ENCODE measurements at places on chromosomes 12 and 14.

DNA sequence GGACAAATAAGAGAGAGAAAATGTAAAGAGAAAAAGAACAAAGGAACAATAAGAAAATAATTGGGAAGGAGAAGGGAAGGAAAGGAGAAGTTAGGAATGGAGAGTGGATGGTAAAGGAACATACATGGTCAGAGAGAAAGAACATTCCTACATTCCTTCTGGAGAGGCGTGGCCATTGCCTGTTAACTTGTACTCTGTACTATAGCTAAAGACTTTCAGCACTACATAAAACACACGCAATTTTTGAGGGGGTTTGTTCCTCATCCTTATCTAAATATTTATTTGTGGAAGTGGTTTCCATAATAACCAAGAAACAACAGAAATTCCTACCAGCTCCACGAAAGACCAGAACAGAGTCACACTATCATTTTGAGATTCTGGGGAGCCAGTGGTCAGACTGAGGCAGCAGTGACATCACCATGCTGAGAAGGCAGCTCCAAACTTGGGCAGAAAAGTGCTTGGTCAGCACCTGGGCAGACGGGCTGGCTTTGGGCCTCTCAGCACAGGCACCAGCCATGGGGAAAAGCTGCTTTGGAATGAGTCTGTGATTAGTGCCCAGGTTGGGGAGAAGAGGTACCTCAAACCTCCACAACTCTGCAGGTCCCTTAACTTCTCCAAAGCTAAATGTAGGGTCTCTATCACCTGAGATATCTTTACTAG is 125.9 kb upstream of the NTF3 start:
- no peak for DNase-seq

DNA sequence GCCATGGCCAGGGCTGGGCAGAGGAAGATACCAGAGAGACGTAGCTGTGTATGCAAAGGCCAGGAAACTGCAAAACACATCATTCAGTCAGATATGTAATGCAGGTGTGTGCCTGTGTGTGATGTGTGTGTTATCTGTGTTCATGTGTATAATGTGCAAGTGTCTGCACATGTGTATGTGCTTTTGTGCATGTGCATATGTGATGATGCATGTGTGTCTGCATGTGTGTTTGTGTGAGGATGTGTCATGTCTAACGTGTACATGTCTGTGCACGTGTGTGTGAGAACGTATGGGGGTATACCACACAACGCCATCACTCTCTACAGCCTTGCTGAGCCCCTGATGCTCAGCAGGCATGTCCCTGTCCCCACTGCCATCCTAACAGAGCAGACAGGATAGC is 9.7 kb downstream of the DIO3 start:
- DNase-seq = no peak

- DNase-seq = no peak
These were observed 131.0 kb upstream of the EEA1 start for GRCh38 chr12:93059925-93060665.

DNA sequence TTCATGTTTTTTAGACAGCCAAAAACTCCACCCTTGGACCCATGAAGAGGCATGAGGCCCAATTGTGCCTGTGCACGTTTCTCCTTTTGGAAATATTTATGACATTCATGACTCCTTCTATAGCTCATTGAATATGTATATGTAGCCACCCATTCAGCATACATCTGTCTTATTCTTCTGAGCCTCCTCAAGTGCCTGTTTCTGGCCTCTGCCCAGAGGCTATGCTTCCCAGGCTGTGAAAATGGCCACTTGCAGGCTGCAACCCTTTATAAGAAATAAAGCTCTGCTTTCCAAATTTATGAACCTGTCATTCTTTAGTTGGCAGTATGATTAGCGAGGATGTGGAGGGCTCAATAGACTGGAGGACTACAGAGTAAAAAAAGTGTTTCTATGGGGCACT is 35.3 kb downstream of the TSPAN19 start:
- no peak for DNase-seq

DNA sequence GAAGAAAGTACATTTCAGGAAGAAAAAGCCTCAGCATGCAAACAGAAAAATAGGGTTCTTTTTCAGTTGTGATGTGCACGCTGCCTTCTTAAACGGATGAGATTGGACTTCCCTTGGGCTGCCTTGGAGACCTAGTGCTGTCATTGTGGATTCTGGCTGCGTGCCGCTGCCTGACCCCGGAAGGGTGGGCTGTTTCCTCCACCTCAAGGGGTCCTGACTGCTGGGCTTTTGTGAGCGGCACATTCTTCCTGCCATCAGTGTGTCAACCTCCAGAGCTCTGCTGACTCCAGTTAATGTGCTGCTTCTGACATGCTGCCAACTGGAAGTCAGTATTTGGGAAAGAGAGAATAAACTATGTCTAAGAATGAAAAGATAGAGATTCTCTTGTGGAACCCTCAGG is 25.1 kb downstream of the CCNK start:
- DNase-seq = no peak

DNA sequence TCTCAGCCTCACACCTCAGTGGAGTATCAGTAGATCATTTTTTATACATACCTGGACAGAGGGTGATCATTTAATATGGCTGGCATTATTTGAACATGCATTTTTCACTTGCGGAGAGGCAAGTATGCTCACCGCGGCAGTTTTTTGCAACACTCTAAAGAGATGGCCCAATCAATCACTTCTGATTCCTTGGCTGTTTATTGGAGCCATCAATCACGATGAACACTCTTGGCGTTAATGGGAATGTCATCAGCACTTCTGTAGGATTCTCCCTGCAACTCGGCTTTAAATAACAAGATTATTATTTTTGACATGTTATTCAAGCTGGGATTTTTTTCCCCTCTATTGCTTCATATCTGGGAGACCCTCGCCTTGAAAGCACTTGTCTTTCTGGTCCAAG is 46.9 kb upstream of the SLC24A4 start:
- DNase-seq = no peak

DNA sequence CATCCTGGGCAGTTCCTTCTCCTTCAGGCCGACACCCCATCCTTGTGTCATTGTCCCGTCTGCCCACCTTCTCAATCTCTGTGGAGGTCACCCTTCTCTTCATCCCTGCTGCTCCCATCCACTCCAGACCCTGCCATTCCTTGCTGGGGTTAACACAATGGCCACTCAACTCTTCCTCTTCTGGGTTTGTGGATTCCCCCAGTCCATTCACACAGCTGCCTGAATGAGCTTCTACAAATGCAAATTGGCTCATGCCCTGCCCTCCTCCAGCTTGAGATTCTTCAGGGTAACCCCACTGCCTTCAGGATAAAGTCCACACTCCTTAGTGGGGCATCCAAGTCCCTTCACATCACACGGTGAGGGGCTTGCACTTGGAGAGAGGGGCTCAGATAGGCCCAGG is 17.2 kb upstream of the PRMT8 start:
- no peak for DNase-seq

- no peak for DNase-seq
These were observed 28.6 kb upstream of the BTBD6 start for GRCh38 chr14:105219753-105220152.

DNA sequence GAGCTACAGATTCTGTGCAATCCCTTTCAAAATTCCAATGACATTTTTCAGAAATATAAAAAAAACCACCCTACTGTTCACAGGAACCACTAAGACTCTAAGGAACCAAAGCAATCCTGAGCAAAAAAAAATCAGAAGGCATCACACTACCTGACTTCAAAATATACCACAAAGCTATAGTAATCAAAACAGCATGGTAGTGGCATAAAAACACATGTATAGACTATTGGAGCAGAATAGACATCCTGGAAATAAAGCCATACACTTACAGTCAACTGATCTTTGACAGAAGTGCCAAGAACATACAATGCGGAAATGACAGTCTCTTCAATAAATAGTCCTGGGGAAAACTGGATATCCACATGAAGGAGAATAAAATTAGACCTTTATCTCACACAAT is 56.5 kb downstream of the EGLN3 start:
- no peak for DNase-seq

DNA sequence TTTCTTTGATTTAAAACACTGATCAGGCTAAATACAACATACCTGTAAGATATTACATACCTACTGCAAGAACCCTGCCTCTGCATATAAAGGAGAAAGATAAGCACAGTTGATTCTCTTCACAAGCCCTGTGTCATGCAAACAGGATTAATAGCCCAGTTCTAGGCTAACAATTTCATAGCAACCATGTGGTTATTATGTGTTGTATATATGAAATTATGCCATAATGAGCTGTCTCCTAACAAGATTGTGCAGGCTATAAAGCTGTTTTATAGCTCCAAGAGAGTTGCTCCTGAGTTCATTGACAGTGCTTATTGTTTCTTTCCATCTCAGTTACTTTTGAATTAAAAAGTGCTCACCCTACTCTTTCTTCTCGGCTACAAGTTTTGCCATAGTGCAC is 609.3 kb downstream of the DIO2 start:
- DNase-seq = no peak

GRCh38 chr14:95163666-95164065 is 6.3 kb upstream of the DICER1 start:
- DNase-seq = no peak

DNA sequence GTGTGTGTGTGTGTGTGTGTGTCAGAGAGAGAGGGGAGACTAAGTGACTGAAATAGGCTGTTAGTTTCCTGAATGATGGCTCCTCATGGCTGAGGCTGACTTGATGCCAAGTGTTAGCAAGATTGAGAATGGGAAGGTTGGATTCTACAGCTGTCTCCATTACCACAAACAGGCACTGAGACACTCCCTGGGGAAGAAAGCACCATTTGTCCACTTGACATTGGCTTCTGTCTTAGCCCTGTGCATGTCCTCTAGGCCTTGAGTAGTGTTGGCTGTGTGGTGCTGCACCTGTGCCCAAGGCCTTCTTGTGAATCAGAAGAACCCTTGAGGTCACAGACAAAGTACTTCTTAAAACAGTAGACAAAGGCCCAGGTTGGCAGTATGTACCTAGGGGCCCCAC is 15.6 kb downstream of the ERG28 start:
- DNase-seq = no peak

- no peak for DNase-seq
These were observed 43.3 kb downstream of the ARMH4 start for GRCh38 chr14:58108717-58109116.

DNA sequence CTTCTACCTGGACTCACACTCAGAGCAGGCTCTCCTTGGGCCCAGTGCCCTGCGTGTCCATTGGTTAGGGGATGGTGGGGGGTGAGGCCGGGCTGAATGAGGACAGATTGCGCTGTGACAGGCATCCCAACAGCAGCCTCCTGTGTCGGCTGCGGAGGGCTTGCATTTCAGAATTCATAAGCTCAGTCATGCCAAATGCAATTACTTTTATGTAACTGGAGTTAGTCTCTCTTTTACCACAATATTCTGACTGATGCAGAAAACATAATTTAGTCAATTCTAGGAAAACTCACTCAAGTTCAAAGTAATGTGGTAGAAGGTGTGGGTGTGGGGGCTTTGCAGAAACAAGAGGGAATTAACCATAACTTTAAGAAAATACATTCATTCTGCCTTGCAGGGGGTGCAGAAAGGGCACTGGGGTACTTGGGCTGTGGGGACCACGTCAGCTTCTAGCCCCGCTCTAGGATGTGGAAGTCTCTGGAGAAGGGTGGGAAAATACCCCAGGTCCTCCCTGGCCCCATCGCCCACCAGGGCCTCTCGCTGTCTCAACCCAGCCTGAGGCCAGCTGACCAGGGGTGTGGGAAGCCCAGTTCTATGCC is 257.7 kb downstream of the ADGRD1 start:
- no peak for DNase-seq

DNA sequence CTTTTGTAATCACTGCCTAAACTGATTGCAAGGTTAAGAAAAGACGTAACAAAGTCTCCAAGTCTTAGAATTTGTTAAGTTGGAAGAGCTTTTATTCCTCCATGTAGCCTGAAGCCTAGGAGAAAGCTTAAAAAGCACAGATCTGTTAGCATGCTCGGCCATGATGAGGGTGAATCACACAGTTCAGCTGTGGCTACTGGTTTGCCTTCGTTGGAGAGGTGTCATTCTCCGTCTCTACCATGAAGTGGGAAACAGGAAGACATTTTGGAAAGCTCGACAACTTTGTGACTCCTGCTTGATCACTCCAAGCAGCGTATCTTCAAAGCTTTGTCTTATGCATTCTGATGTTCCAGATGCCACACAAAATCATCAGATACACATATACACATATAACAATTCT is 27.1 kb downstream of the DCP1B start:
- peak; percentile 53 for DNase-seq

- no peak for DNase-seq
These were observed 14.7 kb downstream of the RITA1 start for GRCh38 chr12:113200021-113200797.

DNA sequence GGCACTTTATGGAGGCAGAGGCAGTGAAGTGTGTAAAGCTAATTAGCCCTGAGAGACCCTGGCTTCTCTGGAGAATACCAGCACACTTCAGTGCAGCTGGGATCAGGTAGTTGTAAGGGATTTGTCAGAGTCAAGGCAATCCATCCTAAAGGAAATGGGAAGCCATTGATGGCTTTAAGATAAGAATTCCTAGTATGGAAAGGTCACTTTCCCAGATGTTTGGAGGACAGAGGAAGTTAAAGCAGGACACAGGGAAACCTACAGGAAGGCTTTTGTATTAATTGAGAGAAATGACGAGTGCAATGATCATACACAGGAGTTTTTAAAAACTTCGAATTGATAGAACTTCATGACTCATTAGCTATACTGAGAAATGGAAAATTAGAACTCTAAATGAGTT is 254.4 kb downstream of the SLC16A7 start:
- DNase-seq = no peak

DNA sequence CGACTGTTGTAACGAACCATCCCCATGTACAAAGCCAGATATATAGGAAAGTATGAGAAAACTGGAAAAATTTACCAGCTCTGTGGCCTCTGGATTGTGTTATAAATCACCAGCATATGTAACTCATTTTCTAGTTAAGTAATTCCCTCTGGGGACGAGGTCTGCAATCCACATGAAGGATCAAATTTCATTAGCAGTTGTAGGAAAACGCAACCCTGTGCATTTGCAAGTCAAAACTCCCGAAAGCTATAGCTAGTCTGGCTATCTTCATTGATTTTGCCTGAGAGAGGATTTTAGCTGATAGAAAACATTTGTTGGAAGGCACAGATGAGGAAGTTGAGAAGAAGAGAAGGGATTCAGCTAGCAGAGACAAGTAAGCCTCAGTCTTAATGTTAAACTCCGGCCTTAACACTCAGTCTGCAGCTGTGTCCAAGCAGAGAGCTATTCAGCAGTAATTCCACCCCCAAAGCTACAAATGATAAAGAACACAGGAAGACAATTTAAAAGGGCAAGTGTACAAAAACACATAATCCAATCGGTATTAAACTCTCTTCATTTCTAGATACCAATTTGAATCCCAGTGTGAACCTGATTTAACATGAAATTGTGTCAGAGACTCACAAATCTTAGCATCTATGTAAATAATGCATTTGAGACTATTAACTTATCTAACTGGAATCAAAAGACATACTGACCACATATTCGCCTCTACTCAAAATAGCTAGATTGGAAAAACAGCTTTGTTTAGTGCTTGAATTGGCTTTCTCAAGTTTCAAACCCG is 54.2 kb upstream of the CERS5 start:
- no peak for DNase-seq

DNA sequence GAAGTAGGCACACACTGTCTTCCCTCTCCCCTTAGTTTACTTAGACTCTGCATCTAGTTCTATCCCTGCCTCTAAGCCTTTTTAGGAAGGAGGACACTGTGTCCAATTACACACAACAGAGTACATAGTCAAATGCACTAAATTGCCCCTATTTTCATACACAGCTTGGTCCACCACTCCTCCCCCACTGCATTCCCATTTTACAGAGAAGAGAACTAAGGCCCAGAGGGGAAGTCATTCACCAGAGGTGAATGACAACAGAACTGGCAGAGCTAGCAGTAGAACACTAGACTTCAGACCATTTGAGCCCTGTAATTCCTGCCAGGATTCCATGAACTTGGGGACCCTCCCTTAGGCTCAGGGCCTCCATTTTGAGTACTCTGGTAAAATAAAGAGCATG is 1.1 kb upstream of the JPH4 start:
- no peak for DNase-seq
